Kidney epithelial cell (primary cell): ENCODE measurements at places on chromosomes 12 and 14. TPM values are rescaled to one million over a fixed set of nuclear protein-coding genes. Genes with fewer than 3 reads are reported as not detected.
A peak's percentile ranks its signal among the peaks of the same experiment; 100 is the strongest.

The MGAT4C gene
- not detected in 2 replicates for total RNA-seq

The VWF gene
- 0.42 and 1.5 TPM in 2 replicates for total RNA-seq

The CCDC38 gene
- 0.07 TPM in 1 of 2 replicates, not detected in the other for total RNA-seq

The USP30 gene
- total RNA-seq: 9.4 TPM in 2 replicates

The SLC24A4 gene
- not detected in 2 replicates for total RNA-seq

GRCh38 chr12:105279460-105280056 lies 43.6 kb upstream of the APPL2 start:
- no peak for DNase-seq

DNA sequence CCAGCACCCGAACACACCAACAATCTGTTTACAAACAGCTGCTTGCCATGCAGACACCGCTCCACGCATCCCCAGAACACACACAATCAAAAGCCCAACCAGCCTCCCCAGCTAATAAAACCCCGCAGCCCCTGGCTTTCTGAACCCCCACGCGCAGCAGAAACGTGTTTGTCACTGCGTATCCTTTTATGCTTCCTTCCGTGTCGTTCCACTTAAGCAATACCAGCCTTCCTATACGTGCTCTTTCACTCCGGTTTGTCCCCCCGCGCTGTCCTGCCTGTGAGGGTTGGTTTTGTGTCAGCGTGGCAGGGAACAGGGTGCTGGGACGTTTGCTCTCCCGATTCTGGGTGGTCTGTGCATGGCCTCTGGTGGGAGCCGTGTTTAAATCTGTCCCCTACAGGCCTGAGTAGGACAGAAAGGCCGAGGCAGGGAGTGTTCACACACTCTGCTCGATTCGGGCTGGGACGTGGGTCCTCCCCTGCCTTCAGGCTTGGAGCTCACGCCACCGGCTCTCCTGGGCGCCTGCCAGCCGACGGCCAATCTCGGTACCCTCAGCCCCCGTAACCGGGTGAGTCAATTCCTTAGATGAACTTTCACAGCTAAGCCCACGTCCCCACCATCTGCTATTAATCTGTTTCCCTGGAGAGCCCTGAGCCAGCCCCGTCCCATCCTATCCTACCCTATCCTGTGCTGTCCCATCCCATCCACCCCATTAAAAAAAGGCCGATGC lies 60.0 kb downstream of the NOC4L start:
- no peak for DNase-seq

DNA sequence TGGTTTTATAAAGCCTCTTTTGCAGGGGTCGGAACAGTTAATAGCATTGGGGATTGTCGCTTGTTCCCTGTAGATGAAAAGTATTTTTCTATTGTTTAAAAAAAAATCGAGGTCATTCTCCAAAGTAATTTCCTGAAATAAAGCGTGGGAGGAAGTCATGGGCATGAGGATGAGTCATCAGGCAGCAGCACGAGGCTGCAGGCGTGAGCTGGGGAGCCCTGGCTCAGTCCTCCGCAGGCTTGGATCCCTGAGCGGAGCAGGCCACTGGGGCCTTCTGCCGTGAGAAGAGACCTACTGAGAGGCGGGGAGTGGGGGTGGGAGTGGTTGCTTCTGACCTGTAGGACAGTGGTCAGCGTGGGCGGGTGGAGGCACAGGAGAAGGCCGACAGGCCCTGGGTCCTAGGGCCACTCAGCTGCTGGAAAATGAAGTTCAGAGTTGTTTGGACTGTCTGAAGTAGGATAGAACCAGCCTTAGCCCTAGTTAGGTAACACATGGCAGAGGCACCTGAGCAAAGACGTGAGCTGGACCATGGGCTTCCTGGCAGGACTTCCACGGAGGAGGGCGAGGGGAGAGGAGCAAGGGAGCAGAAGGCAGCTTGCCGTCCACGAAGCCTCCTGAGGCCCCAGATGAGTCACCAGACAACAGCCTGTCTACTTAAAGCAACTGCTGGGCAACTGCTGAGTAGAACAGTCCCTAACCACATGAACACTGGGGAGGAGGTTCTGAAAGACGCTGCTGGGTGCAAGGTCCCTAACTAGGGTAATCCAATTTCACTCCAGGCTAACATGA lies 21.1 kb upstream of the LGALS3 start:
- DNase-seq: peak; percentile 84
